ENCODE measurements at places on chromosomes 16 and 17.

GRCh38 chr17:35117984-35118383 lies 1.7 kb downstream of the RAD51D start:
- DNase-seq: no peak

GRCh38 chr17:30222251-30222650 lies 13.2 kb downstream of the SLC6A4 start:
- DNase-seq: no peak

DNA sequence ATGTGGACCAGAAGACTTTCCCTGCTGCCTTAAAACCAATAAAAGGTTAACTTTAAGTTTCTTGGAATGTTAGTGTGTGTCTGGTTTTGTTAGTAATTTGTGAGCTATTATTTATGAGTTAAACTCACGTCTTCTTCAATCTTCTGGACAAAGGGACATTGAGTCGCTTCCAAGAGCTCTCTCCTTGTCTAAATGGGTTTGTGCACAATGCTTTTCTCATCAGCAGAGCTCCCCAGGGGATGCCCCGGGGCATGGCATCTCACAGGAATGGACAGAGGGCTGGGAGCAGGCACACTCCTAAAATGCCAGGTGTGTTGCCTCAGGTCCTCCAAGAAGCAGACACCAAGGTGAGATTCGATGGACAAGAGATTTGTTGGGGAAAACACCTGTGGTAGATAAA lies 90.5 kb downstream of the RGS9 start:
- no peak for DNase-seq

- peak; percentile 95 for DNase-seq
Measured at GRCh38 chr16:20851601-20852000, 45.3 kb downstream of the REXO5 start.

DNA sequence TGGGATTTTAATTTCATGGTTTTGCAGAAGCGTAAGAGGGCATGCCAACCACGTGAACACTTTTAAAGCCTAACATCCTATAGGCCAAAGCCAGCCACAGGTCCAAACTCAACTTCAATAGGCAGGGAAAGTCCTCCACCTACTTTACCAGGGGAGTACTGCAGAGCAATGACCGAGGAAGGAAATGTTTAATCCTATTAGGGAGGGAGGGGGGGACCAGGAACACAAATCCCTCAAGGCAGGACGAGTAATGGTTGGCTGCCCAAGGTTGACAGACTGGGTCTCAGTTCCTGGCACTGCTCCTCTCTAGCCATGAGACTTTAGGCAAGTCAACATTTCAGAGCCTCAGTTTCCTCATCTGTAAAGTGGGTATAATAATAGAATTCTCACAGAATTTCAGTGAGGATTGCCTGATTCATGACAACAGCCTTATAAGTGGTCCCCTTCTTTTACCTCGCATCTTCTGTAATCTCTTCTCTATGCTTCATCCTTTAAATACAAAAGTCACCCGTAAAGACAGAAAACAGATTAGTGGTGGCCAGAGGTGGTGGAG lies 315.8 kb downstream of the HAPSTR1 start:
- DNase-seq: no peak

- peak; percentile 60 for DNase-seq
Measured at GRCh38 chr17:17849845-17850373, 13.1 kb upstream of the SREBF1 start.

DNA sequence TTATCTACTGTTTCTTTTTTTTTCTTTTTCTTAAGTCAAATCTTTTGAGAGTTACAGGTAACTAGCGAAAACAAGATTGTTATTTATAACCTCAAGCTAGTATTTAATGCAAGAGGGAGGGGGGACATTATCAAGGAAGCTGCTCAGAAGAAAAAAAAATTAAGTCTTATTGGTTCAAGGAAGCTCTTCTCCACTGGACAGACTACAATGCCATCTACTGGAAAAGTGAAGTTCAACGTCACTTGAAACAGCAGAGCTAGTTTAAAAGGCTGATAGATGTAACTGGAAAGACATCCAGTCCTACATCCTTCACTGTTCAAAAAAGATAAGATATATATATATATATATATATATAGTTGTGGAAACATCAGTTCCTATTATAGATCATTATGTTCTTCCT lies 418.0 kb upstream of the PSMD7 start:
- DNase-seq: peak; percentile 90

- DNase-seq: peak; percentile 93
Measured at GRCh38 chr17:50482516-50482915, 3.9 kb downstream of the RSAD1 start.

DNA sequence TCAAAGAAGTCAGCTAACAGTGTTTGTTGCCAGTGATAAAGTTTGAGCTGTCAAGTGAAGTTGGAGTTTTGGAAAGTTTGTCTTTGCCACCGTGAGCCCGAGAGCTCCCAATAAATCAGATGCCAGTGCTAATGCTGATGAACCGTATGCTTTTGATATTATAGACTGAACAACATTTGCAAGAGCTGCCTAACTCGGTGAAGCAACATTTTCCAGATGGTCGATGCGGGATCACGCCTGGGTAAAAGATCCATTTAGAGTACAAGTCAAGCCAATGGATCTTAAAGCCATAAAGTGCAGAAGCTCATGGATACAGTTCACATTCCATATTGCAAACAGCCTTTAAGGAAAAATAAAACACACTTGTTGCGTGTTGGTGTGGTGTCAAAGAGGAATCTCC lies 9.6 kb downstream of the BANP start:
- peak; percentile 80 for DNase-seq

DNA sequence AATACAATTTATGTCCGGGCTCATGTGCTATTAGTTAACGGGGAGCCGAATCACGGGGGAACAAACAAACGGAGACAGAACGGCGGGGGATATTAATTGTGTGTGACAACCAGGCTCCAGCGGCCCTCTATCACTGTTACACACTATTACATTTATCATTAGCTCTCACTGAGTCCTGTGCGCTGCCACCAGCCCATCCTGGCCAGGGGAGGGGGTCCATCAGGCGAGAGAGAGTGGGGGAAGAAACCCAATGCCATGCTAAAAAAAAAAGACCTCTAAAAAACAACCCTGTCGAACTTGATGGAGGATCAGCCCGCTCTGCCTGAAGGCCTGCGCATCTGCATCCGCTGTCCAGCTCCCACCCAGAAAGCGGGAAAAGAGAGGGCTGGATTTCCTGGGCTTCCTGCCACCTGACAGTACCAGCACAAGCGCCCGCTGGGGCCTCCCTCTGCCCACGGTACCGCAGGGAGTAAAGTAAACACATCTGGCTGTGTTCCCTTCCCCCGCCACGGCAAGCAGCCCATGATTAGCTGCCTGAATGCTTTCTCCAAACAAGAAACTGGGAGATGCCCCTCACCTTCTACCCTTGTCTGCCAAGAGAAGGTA lies 41.7 kb downstream of the PIPOX start:
- DNase-seq: no peak

DNA sequence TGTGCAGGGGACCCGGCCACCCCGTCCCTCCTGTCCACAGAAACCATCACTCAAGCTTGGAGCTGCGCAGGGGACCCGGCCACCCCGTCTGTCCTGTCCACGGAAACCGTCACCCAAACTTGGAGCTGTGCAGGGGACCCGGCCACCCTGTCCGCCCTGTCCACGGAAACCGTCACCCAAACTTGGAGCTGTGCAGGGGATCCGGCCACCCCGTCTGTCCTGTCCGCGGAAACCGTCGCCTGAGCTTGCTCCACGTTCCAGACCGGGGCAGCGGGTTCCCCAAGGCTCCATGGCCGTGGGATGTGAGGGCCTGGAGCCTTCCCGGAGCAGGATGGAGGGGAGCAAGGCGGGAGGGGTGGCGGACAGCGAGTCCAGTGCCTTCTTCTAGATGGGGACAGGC lies 25.2 kb downstream of the SOX8 start:
- DNase-seq: no peak

DNA sequence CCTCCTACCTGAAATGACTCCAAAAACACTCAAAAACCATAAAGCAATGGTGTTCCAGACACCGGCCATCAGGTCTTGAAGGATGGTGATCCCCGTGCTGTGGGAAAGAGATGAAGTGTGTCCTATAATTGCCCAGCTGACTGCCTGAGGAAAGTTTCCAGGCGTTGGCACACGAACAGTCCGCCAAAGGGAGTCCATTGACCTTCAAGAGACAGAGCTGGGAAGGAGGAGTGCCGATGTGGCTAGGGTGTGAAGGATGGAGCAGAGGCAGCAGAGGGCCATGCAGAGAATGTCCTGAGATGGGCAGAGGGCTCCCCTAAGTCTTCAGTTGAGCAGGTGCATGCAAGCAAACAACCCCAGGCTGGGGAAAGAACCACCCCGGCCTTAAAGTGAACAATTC lies 11.9 kb upstream of the NUBP1 start:
- DNase-seq: no peak

GRCh38 chr17:996554-997344 lies at the start of gene TIMM22:
Gene TIMM22 (plus strand): TSS chr17:997129. CDS start chr17:997143, 14 bp downstream.
- DNase-seq: peak; percentile 99

DNA sequence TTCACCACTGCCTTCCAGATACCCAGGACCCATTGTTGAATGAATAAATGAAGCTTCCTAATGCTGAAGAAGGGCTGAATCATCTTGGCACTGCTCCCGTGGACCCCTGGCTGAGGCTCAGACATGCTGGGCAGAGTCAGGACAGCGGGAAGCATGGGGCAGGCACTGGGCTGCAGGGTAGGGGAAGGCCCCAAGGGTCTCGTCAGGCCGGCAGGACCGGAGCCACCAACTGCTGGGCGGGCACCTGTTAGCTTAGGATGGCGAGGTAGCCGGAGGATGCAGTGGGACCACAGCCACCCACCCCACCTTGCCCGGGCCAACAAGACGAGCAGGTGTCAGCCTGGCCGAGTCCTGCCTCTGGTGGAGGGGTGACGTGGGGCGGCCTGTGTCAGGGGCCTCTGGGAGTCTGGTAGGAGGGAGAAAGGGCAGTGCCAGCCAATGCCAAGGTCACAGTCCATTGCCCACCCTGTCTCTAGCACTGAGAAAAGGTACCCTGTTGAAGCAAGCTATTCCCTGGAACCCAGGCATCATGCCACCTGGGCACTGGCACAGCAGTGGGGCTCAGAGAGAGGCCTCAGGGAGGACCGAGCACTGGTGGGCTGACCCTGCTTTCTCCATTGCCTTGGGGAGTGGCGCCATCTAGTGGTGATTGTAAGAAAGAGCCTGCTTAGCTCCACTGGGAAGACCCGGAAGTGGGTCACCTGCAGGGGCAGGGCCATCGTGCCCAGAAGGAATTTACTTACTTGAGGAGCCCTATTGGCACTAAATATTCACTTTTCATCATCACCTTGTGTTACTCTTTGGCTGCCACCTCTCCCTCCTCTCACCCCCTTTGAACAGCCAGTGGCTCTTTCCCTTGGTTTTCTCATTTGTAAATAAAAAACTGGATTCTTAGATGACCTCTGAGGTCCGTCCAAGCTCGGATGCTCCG lies 3.0 kb upstream of the DLX3 start:
- peak; percentile 90 for DNase-seq

GRCh38 chr16:22926105-22926751 lies 112.3 kb downstream of the HS3ST2 start:
- DNase-seq: no peak

- DNase-seq: peak; percentile 37
Measured at GRCh38 chr16:52114379-52114778, 432.6 kb downstream of the TOX3 start.

- no peak for DNase-seq
Measured at GRCh38 chr17:40996829-40997228, 2.9 kb upstream of the KRTAP3-3 start.

- DNase-seq: no peak
Measured at GRCh38 chr16:22035153-22035552, 27.2 kb downstream of the MOSMO start.

GRCh38 chr16:10100829-10101228 lies 81.4 kb downstream of the GRIN2A start:
- DNase-seq: no peak

DNA sequence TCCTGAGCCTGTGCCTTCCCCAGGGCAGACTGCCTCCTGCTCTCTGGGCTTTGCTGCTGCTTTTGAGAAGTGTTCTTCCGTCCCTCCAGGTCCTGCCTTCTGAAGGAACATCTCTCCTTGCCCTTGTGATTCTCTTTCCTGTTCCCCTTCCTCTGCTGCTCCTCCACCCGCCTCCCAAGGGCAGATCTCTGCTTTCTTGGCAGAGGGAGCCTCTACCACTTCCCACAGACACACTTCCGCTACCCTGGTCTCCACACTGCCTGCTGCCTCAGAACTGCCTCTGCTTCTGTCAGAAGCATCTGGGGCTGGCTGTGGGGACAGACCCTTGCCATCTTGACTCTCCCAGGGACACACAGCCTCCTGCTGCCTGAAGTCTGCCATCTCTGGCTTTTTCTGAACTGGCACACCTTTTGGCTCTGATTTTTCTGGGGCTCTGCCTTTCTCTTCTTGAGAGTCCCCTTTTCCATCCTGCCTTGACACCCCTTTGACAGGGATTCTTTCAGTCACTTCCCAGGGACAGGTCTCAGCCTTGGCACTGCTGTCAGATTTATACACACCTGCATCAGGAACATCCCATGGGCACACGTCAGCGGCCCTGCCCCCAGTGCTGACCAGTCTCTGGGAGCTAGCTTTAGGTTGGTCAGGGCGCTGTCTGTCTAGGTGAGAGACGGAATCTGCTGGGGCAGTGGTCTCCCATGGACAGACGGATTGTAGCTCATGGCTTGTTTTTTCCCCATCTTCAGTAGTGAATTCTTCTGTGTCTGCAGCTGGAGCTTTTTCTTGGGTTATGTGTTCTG lies 16.6 kb downstream of the GPR179 start:
- DNase-seq: peak; percentile 67

GRCh38 chr17:50663812-50664374 lies 29.2 kb downstream of the ABCC3 start:
- DNase-seq: no peak

GRCh38 chr17:6843241-6843880 lies 11.8 kb upstream of the TEKT1 start:
- peak; percentile 67 for DNase-seq

GRCh38 chr16:53043428-53043831 lies 9.3 kb downstream of the CHD9NB start:
- peak; percentile 87 for DNase-seq

DNA sequence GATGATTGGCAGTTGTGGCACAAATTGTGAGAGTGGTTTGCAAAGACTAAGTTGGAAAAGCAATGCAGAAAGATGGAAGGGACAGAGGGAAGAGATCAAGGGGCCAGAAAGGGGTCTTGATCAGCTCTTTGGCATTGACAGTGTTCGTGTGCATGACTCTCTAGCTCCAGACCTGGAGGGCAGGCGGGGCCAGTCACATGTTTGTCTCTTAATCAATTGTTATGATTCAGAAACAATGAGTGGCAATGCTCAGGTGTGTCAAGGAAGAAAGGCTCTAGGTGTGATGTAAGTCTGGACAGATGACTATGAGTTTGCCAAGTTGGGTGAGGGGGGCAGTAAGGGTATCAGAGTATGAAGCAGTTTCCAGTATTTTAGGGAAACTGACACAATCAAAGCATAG lies 32.1 kb downstream of the WSB1 start:
- DNase-seq: no peak

DNA sequence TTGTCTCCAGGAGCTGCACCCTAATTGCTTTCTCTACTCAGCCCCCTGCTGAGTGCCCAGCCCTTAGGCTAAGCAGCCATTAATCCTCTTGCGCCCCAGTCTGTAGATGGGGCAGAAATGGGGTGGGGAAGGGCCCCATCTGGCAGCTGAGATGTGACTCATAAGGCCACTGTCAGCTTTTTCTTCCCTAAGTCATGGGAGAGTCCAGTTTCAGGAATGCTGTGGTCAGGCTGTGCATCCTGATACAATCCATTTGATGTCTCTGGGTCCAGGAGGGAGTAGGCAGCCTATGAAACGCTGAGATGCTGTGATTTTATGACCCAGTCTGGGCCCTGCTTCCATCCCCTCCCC lies 12.3 kb downstream of the PLXDC1 start:
- no peak for DNase-seq

All from muscle of leg (tissue), 16 donors.